D721Med (cell line): ENCODE measurements at places on chromosomes 1 and 21.

GRCh38 chr21:32475162-32475812, 62.8 kb downstream of the EVA1C start:
- no peak for DNase-seq

DNA sequence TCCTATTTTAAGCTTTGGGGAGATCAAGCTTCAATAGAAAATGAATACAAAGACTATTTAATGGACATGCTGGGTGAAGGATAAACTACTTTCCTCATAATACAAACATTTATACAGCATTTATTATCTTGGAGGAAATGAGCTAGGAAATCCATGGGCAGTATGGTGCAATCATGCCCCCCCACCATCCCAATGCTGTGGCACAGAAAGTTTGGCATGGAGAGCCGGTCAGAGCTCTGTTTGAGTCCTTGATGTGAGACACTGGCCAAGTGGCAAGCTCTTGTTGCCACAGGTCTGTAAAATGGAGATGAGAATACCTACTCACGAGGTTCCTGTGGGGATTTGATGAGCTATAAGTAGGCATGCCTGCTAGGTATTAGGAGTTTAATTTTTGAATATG, 120.6 kb downstream of the MAB21L3 start:
- DNase-seq: no peak

GRCh38 chr1:110684491-110684890, 9.8 kb upstream of the KCNA3 start:
- no peak for DNase-seq

DNA sequence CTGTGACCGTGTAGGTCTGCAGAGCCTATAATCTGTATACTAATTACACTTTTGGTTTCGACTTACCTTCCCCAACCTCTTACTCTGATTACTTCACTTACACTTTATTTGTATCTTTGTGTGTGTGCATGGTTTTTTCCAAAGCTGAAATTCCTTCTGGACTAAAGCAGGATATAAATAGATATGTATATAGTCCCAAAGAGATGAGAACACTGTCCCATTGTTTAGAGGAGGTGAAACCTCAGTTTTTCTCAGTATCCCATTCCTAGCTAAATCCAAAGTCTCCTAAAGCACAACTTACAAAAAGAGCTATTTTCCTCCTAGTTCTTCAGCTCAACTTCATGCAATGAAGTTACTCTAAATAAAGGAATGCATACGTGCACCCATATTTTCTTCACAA, 442.2 kb downstream of the SMYD3 start:
- DNase-seq: no peak

- no peak for DNase-seq
These were observed 205.0 kb upstream of the GRIK3 start for GRCh38 chr1:37239225-37239740.

GRCh38 chr1:218679988-218680748, 335.0 kb downstream of the TGFB2 start:
- no peak for DNase-seq

GRCh38 chr1:203551550-203551949, 57.6 kb downstream of the OPTC start:
- DNase-seq: no peak

GRCh38 chr1:102640312-102640711, 468.0 kb downstream of the COL11A1 start:
- no peak for DNase-seq

DNA sequence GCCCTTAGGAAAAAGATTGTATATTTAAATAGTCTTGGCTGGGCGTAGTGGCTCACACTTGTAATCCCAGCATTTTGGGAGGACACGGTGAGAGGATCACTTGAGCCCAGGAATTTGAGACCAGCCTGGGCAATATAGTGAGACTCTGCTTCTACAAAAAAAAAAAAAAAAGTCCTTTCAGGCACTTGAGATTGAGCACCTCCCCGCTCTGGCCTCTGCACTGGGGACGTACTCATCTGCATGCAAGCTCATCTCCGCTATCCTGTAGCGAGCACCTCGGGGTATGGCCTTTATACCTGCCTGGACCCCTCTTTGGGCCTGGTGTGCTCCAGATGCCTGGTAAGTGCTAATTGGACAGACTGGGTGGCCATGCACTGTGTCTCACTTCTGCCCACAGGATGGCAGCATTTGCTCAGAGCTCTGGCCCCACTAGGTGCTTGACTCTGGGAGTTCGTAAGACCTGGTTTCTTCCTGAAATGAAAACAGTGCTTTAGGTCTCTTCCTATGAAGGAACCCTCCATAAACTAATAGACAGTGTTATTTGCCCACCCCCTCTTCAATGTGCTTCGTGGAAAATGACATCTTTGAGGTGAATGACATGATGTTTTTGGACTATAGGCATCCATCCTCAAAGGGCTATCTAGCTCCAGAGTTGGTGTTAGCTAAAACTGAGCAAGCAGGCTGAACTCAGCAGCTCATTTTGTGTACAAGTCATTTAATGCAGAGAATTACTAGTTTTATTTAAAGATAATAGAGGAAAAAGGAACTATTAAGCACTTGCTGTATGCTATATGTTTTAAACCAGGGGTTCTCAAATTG, 61.7 kb upstream of the ADAR start:
- DNase-seq: peak; percentile 78

DNA sequence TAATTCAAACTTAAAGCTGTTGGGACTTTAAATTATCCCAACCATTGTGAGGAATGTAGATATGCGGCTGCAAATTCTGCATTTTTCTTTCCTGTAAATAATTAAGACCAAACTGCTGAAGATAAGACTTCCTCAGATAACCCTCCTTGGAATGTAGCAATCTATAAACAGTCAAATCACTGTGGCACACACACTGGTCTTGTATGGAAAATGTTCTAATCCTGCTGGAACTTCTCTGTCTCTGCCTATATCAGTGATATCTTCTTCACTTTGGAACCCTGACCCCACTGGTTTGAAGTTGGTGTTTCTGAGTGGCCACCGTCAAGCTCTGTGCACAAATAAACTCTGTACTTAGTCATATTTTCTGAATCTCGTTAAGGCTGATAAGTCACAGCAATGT, 32.9 kb downstream of the HSF2BP start:
- no peak for DNase-seq

DNA sequence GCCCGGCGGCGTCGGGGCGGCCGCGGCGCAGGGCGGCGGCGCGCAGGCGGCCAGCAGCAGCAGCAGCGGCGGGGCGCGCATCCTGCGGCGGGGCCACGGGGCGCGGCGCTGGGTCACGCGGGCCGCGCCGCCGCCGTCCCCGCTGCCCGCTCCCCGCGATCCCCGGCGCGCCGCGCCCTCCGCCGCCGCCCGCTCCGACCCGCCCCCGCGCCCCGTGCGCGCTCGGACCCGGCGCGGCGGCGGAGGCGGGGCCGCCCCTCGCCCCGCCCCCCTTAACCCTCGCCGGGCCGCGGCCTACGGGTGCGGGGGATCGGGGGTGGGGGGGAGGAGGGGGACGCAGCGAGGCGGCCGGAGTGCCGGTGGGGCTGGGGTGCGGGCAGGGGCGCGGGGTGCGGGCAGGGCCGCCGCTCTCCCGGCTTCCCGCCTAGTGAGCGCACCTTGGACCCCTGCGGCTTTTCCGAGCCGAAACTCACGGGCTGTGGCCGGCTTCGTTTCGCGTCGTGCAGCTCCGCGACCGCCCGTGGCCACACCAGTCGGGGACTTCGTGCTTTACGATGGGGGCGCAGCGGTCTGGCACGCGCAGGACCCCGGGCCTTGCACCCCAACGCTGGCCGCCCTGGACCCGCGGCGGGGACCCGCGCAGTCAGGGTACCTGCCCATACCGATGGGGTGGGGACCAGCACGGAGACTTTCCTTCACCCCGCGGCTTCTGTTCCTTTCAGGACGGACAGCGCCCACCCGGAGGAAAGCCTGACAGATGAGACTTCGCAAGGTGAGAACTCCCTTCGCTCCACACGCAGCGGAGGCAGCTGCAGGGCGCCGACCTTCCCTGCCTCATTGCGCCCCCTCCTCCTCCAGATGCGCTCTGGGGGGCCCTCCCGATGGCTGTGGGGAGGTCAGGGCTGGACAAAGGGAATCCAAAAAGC, at the start of gene FNDC10:
FNDC10 (minus strand) TSS at position 201 of the 926 bp plus-strand sequence; CDS start at position 81, 120 bp downstream.
- peak; percentile 45 for DNase-seq

GRCh38 chr1:163535807-163536206, 214.1 kb downstream of the NUF2 start:
- DNase-seq: no peak

DNA sequence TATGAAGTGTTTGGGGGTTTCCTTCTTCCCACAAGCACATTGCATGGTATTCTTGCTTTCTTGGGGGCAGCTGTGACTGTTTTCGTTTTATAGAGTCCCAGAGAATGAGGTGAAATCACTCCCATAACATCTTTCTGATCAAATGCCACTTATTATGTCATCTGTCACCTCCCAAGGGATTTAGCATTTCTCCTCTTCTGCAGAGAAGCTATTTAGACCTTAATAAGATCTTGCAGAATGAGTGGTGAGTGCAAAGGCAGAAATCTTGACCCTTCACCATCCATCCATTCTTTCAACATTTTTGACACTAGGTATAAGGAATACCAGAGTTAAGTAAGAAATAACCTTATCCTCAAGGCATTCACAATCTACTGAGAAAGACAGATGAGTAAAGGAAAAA, 318.6 kb upstream of the POU3F1 start:
- no peak for DNase-seq

DNA sequence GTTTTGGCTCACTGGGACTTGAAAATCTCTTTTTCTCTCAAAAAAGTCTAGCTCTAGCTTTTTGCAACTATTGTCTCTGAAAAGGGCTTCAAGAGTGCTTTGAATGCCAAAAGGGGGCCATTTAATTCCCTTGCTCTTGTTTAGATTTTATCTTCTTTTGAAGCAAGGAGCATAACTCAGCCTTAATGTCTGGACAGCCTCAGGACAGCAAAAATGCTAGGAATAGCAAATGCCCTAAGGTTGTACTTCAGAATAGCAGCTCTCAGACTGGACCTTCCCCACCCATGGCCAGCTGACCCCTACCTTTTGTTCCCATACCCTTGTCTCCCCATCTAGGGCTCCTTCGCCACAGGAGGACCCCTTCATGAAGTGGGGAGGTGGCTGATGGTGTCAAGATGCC, 121.4 kb downstream of the KCNK1 start:
- no peak for DNase-seq

DNA sequence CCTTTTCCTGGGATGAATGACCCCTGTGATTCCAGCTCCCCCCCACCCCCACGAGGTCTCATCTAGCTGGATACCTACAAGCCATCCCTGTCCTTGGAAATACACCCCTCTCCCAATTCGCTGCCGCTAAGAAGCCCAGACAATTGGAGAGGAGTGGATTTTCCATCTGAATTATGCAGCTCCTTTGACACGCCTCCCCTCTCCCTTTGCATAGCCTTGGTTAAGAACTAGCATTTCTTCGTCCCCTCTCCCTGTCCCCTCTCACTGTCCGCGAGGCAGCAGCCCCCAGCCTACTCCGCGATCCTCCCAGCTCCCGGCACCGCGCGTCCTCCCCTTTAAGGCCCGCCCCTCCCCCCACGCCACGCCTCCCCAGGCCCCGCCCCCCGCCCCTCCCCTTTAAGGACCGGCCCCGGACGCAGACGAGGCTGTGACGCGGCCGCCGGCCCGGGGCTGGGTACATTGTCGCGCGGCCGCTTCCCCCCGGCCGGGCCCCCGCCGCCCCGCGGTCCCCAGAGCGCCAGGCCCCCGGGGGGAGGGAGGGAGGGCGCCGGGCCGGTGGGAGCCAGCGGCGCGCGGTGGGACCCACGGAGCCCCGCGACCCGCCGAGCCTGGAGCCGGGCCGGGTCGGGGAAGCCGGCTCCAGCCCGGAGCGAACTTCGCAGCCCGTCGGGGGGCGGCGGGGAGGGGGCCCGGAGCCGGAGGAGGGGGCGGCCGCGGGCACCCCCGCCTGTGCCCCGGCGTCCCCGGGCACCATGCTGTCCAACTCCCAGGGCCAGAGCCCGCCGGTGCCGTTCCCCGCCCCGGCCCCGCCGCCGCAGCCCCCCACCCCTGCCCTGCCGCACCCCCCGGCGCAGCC, at the start of gene MAPKAPK2:
MAPKAPK2 (plus strand) TSS at position 428 of the 856 bp plus-strand sequence; CDS start at position 753, 325 bp downstream.
- DNase-seq: peak; percentile 97

- DNase-seq: no peak
These were observed 673 bp downstream of the PIK3C2B start for GRCh38 chr1:204493984-204494280.

DNA sequence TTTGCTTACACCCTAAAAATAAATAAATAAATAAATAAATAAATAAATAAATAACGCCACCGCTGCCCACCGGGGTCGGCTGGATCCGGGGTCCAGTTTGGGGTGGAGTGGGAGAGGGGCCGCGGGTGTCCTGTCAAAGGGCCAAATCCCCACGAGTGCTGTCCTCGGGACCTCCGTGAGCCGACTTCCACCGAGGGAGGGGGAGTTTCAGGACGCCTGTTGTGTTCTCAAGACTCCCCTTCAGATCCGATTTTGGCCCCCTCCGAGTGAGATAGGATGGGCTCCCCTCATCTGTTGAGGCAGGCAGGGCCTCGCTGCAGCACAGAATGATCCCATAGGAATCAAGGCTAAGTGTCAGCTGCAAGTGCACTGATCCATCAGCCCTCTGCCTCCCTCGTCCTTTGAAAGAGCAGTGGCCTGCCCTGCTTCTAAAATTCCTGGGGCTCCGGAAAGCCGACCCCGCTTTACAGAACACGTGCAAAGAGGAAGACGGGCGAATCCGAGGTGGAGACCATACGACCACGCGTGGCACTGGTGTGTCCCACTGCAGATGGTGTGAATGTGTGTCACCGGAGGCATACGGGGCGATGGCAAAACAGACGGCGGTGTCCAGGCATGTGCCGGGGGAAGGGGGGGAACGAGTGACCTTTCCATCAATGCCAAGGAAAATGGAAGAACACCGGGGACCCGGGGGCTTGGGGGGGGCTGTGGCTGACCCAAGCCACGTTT, 3880.5 kb downstream of the SRGAP2C start:
- no peak for DNase-seq

DNA sequence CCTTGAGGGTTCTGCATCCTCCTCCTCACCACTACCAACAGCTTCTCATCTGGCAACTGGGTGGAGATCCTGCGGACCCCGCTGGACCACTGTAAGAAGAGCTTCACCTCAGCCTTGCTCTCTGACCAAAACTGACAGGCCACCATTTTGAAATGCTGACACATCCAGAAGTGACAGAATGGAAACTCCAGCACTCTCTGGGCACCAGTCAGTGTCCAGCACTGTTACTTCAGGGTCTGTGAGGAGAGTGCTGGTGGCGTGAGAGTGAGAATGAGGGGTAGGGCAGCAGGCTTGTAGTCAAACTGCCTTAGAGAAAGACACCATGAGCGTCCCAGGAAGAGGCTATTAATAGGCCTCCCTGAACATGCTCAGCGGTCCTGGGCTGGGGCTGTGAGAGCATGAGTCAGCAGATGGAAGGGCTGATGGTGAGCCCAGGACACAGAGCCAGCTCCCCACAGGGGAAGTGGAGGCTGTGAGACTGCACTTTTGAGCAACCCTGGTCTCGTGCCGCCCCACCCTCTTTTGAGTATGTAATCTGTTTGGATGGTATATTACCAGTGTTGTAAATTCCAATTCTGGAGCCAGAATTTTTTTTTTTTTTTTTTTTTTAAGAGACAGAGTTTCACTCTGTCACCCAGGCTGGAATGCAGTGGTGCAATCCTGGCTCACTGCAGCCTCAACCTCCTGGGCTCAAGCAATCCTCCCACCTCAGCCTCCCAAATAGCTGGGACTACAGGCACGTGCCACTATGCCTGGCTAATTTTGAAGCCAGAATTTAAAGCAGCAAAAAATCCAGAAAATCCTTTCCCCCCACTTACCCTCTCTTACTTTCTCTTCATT, 34.4 kb upstream of the SLC30A1 start:
- DNase-seq: no peak
